Esophagus muscularis mucosa (tissue), 4 donors: ENCODE measurements at places on chromosomes 1 and 21. TPM values are rescaled to one million over a fixed set of nuclear protein-coding genes. Genes with fewer than 3 reads are reported as not detected.

GRCh38 chr21:27953340-27954045 lies 986.6 kb upstream of the ADAMTS5 start:
- no peak for DNase-seq

CYB5RL gene
- 3.7 TPM for total RNA-seq

GRCh38 chr1:183472488-183473216 lies at the start of gene SMG7:
SMG7 (plus strand) TSS chr1:183472499; CDS start chr1:183472621, 122 bp downstream.
- DNase-seq, result no peak

GRCh38 chr1:243505986-243506689 lies 250.3 kb downstream of the SDCCAG8 start:
- no peak for DNase-seq

DNA sequence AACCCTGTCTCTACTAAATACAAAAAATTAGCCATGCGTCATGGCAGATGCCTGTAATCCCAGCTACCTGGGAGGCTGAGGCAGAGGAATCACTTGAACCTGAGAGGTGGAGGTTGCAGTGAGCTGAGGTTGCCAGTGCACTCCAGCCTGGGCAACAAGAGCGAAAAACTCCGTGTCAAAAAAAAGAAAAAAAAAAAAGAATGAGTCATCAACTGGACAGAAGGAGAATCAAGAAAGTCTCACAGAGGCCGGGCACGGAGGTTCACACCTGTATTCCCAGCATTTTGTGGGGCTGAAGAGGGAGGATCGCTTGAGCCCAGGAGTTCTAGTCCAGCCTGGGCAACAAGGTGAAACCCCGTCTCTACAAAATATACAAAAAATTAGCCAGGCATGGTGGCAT lies 45.5 kb upstream of the CDC42BPA start:
- no peak for DNase-seq

DNA sequence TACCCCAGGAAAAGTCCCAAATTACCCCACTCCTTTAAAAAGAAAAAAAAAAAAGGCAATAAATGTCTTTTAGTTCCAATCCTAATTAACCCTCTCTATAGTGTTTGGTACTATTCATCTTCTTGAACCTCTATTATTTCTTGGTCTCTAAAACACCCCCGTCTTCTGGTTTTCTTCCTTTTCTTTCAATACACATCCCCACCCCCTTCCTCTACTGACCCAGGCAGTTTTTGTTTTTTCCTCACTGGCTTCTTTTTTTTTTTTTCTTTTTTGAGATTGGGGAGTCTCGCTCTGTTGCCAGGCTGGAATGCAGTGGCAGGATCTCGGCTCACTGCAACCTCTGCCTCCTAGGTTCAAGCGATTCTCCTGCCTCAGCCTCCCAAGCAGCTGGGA lies 26.1 kb downstream of the EGLN1 start:
- DNase-seq, result no peak

GRCh38 chr1:215905493-215906115 lies 338.5 kb downstream of the KCTD3 start:
- no peak for DNase-seq

- no peak for DNase-seq
These were observed 46.7 kb upstream of the RABGAP1L start for GRCh38 chr1:174112489-174113162.

DNA sequence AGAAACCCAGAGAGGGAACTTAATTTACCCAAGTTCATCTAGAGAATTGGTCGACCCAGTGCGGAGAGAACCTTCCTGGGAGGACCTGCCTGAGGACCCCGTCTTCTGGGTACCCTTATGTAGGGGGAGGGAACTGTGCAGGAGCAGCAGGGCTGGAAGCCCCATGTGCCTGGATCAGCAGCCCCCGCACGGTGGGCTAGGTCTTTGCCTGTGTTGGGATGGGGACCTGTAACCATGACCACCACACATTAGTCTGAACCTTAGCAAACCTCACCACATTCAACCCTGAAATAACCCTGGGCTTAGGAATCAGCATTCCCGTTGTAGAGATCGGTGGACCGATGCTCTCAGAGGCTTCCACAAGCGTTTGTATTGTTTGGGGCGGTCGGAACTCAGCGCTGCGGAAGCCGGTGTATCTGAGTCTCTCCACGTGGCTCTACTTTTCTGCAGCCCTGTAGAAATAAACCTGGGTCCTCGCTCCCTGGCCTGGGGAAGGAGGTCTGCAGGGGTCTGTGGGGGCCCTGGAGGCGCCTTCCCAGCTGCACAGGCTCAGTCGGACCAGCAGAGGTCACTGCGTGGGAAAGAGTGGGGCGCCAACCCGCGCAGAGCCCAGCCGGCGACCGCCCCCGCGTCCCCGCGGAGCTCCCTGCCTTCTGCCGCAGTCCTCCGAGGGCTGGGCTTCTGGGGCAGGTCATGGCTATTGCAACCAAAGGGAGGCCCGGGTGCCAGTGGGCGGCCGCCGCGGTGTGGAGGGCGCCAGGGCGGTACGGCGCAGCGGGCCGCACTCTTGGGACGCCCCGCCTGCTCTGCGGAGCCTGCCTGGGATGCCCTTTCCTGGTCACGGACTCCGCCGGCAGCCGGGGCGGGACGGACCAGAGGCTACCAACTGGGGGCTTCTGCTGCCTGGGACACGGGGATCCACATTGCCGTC lies 36.2 kb upstream of the KCNA10 start:
- DNase-seq, result no peak

DNA sequence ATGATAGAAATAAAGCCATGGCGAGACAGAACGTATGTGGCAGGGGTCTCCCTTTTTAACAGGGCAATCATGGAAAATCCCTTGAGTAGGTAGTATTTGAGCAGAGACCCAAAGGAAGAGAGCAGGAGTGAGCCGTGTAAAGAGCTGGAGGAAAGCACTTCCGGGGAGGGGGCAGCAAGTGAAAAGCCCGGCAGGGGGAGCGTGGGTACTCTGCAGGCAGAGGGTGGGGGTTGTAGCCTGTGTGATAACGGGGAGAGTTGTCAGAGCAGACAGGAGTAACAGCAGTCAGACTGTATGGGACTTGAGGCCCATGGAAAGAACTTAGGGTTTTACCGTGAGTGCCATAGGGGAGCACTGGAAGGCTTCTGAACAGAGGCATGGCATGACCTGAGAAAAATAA lies 51.1 kb upstream of the LDLRAP1 start:
- no peak for DNase-seq

PPP1R15B gene
- total RNA-seq, result 55.0 TPM

FCGR3A gene
- total RNA-seq, result 7.6 TPM

CFH gene
- total RNA-seq, result 36.1 TPM

DNA sequence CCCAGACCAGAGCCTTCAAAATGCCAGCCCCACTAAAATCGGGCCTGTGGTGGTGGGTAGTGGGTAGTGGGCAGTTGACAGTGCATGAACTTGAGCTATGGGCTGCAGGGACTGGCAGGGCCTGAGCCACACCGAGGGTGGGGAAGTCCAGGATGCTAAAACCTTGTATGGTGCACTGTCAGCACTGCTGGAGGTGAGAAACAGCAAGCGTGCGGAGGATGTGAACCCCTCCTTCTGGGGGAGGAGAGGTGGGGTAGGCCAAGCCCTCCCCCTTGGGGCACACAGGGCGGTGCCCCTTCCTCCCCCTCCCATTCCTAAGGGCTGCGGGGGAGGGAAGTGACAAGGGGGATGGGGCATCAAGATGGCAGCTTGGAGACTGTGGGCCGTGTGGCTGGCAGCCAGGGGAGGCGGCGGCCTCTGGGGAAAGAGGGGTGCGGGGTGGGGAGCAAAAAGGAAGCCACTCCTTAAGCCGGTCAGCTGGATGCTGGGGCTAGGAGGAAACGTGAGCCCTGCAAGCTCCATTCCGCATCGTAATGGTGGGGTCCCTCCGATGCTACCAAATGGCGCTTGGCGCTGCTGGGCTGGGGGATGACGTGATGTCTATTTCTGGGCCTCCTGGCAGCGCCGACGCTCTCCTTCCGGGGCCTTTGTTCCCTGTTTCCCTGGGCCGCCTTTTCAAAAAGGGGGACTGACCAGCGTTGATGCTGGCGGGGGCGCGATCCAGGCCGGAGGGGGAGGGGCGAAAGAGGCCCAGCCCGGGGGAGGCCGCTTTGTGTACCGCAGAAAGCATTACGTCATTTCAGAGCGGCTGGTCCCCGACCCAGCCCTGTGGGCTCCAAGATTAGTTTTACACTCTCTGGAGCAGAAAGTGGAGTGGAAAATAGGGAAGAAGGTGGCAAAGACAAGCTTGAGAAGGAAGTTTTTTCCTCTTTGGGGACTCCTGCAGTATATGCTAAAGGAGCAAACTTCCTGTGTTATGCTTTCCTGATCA lies 809 bp downstream of the SYT11 start:
- DNase-seq, result no peak

DNA sequence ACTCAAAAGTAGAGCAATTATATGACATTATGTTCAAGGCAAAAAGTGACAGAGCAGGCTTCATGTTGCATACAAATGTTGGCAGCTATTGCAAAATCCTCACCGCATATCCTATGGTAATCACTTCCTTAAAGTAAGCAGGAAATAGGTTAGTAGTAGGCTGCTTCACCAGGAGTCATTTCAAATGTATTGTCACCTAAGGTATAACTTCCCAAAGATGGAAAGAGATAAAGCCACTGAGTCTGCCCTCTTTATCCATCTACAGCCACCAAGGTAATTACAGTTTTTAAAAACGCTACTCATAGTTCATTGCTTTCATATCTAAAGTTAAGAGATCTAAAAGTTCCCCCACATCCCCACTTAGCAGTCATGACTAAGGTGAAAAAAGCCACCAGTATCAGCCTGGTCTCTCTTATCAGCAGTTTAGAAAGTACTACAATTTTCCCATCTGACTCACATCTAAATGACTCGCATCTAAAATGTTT lies 31.6 kb upstream of the UBE2U start:
- no peak for DNase-seq

DNA sequence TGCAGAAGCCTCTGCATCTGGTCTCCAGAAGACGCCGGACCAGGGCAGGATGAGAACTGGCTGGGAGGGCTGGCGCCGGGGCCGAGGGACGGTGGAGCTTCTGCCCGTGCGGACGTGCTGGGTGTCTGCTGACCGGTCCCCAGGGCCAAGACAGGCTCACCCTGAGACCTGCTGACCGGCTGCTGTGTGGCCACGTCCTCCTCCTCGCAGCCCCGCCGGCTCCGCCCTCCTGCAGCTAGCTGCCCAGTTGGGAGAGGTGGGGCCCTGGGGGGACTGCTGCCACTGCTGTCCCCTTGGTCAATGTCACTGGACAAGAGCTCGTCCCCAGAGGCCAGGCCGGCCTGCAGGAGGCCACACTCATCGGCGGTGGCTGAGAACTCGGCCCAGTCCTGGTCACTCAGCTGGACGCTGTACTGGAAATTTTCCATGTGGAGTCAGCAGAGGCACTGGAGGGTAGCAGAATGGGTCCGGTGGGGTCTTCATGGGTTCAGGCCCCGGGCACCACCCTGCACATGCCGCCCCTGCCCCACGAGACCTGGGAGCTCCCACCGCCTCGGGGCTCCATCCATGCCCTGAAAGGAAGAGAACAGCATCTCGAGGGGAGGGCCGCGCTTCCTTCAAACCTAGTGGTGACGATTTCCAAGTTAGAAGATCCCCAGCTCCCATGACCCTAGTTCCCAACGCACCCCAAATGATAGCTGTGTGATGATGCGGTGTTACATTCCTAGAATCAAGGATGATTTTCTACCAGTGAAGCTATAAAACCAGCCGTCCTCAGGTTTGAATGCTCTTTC lies 1.1 kb downstream of the PERM1 start:
- DNase-seq, result no peak

GRCh38 chr1:69836971-69837636 lies 269.4 kb downstream of the LRRC7 start:
- DNase-seq, result no peak

IL20 gene
- total RNA-seq, result not detected
